ENCODE measurements at places on chromosomes 1 and 21.

DNA sequence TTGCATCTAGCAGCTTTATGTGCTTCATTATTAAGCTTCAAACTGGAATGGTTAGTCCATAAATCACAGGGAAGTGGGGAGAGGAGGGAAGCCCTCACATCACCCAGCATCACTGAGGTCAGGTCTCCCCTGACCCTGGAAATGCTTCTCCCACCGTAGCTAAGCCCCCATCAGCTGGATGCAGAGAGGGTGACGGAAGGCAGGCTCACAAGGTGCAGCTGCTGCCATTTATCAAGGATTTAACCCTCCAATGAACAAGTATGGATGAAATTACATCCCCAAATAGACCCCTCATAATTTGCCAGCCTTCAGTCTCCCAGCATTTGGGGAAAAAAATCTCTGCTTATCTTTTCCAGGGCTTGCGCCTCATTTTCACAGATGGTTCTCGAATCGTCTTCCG lies 60.8 kb downstream of the PGM1 start:
- no peak for DNase-seq

DNA sequence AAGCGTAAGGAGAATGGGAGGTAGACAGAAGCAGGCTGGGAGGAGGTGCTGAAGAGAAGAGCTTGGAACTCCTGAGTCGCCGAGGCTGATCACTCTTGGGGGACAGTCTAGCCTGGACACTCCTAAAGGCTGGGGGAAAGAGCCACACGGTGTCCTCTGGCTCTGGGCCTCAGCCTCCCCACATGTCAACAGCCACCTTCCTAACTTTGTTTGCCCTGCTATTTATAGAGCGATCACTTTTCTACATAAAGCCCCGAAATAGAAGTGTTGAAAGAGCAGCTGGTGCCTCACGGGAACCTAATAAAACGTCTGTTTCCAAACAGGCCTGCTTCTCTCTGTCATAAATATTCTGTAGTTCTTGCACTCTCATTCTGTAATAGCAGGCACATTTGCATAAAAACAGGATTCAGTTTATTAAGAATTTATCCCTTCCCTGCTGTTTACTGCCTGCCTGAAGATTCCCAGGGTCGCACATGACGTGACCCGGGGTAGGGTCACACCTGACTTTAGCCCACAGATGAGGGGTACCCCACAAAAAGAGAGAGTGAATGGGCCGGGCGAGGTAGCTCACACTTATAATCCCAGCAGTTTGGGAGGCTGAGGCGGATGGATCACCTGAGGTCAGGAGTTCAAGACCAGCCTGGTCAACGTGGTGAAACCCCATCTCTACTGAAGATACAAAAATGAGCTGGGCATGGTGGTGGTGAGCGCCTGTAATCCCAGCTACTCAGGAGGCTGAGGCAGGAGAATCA lies 212.5 kb downstream of the TOMM20 start:
- no peak for DNase-seq

DNA sequence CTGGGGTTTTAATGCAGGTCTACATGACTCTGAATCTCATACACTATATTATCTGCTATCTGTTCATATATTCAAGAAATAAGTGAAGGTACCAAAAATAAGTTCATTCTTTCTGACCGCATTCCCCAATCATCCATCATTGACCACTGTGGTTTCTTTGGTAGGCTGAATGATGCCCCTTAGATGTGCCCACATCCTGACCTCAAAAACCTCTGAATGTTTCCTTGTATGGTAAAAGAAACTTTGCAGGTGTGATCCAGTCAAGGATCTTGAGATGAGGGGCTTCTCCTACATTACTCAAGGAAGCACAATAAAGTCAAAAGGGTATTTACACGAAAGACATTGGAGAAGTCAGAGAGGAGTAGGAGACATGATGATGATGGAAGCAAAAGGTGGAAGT lies 60.6 kb upstream of the LRRC8B start:
- DNase-seq: no peak

- DNase-seq: no peak
Observed at GRCh38 chr1:60963167-60963940, 119.0 kb upstream of the NFIA start.

Measured in EL (cell line).